ENCODE measurements at places on chromosomes 12 and 14.

DNA sequence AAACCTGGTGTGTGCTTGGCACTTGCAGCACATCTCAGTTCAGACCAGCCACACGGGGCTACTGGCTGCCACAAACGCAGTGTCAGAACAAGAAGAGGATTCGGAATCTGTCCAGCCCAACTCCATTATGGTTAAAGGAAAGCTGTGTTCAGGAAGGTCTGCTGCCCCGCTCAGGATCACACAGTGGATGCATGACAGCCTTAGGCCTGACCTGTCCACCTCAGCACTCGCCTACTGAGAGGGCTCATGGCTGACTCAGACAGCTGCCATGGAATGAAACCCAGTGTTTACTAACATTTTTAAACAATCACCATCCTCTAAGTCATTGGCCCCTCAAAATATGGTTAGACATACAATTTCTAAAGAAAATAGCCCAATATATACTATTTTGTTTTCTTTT is 5.6 kb upstream of the NIN start:
- no peak for DNase-seq

- no peak for DNase-seq
These were observed 343.2 kb downstream of the PDZRN4 start for GRCh38 chr12:41531147-41531829.

GRCh38 chr12:20628999-20629398 is 66.1 kb upstream of the SLCO1C1 start:
- DNase-seq = no peak

- DNase-seq = no peak
These were observed 86.1 kb downstream of the MYF5 start for GRCh38 chr12:80802652-80803400.

DNA sequence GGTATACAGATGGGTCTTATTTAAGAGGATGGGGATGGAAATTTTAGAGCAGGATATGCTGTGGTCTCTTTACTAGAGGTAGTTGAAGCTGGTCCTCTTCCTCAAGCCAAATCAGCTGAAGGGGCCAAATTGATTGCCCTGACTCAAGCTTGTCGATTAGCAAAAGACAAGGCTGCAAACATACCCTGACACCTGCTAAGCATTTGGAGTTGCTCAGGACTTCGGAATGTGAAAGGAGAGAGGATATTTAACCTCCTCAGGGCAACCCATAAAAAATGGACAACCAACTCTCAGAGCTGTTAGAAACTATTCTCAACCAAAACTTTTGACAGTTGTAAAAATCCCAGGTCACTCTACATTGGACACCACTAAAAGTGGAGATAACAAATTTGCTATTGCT is 15.6 kb downstream of the PTGDR start:
- no peak for DNase-seq

DNA sequence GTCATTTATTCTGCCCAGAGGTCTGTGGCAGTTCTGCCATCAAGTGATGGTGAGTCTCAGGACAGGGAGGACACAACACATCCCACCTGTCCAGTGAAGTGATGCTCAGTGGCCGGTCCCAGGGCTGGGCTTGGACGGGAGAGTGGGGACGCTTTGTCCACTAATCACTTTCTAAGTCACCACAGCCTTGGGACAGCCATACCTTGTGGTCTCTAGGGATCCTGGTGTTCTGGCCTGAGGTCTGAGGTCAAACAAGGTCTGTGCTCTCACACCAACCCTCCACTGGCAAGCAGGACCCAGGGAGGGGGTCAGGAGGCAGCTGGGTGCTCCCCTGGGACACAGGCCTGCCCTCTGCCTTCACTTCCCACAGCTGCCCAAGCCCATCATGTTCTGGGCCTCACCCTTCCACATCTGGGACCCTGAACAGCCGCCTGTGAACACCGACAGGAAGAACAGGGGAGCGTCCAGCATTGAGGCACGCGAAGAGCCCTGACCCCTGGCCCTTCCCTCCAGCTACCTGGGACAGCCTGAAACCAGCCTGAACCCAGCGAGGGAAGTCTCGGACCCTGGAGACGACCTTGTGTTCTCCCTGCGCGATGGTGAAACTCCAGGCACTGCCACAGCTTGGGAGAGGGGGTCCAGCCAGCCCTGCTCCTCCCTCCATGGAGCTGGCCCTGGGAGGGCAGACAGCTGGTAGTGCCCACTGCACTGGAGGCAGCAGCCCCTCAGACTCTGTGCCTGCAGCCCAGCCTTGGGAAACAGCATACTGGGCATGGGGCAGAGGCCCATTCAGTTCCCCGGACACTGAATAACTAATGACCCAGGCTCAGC is 19.7 kb upstream of the GPR132 start:
- no peak for DNase-seq

- DNase-seq = peak; percentile 19
These were observed 111.4 kb downstream of the EGLN3 start for GRCh38 chr14:33839193-33840076.

GRCh38 chr12:39824505-39825212 is 205.1 kb upstream of the ABCD2 start:
- no peak for DNase-seq

DNA sequence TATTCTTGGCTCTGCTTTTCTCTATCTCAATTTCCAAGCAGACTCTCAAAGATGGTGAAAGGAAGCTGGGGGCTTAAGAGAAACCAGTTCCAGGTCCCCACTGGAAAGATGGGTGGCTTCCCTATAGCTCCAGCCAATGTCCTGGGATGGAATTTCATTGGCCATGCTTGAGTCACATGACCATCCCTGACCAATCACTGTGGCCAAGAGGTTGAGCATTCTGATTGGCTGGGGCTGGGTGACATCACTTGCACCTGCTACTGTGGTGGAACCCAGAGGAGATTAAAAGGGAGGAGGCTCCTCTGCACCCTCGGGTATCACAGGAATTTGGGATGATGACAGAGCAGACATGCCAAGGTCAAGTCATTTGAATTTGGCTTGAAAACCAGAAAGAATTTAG is 436.5 kb downstream of the TMEM132D start:
- DNase-seq = no peak

DNA sequence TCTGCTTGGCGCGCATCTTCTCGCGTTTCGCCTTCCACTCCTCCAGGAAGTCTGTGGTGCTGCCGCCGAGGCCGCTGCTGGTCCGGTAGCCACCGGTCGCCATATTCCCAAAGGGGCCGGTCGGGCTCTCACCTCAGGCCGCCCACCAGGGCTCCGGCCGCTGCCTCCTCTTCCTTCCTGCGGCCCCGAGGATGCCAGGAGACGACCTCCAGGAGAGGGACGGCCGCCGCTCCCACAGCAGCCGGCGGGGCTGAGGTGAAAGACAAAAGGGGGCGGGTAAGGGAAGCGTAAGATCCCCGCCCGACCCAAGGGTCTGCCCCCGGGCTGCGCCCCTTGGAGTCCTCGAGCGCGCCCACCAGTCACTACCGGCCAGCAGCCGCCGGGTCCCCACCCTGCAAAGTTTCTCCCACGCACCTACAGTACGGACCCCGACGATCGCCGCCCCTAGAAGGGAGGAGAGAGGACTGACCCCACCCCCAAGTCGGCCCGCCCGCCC is 574 bp downstream of the PAWR start:
- no peak for DNase-seq

GRCh38 chr12:55633151-55633550 is 3.5 kb upstream of the OR10P1 start:
- DNase-seq = no peak

- peak; percentile 46 for DNase-seq
These were observed 18.1 kb downstream of the VSX2 start for GRCh38 chr14:74257078-74257940.

DNA sequence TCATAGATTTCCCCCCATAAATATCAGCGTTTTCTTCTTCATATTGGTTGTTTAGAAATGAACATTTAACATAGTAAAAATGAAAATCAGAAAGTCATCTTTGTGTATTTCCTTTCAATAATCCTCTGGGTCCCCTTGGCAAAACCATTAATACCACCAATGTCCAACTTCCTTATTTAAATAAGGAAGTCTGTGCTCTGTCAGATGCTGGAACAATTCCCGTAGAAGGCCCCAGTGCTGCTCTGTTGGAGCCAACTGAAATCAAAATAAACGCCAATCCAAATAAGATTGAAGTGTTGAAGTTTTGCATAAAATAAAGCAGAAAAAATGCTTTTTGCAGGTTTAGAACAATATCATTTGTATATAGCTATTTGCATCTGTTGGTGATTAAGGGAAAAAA is 93.1 kb downstream of the PPM1H start:
- DNase-seq = no peak

DNA sequence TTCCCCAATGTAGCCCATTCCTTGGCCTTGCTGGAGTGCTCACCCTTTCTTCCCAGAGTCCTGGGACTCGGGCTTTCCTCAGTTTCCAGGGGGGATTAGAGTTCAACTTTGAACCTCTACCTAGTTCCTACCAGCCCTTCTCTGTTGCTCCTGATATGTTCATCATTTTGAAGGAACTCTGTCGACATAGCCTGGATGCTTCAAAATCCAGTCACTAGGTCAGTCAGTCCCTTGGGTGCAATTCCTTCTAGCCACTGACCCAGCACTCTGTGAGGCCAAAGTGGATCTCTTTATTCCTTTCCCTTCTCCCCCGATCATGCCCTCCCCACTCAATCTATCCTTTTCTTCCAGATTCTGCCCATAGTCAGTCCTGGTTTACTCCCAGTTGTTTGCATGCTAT is 72.3 kb upstream of the TMCC3 start:
- no peak for DNase-seq

- no peak for DNase-seq
These were observed 16.8 kb downstream of the C12orf43 start for GRCh38 chr12:120999191-121000120.

DNA sequence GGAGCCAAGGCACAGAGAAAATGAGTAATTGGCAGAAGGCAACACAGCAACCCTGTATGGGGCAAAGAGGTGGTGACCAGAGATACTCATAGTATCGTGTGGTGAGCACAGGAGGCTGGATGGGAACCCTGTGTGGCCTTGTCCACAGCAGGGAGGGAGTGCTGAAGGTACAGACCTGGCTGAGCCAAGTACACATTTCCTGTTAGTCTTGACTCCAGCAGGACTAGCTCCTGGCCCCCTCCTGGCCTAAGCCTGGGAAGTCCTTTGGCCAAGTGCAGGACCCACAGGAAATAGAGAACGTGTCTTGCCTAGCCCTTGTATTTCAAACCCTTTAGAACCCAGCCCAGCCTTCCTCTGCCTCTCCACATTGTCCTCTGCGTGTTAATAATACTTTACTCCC is 289.8 kb upstream of the PWP1 start:
- no peak for DNase-seq

DNA sequence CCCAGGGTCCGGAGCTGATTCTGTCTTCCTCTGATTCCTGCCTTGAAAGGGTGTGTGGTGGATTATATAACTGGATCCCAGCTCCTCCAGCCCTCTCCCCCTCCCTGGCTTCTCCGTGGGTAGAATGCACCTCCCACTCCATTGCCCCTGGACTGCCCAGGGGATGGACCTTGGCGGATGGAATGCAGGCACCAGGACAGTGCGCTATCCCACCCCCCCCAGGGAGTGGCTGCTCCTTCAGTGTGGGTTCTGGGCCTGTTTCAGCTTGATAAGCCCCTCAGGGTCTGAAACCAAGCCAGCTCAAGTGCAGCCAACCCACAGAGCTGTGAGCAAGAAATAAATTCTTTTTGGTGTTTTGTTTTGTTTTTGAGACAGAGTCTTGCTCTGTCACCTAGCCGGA is 112.4 kb upstream of the TMEM132D start:
- no peak for DNase-seq

DNA sequence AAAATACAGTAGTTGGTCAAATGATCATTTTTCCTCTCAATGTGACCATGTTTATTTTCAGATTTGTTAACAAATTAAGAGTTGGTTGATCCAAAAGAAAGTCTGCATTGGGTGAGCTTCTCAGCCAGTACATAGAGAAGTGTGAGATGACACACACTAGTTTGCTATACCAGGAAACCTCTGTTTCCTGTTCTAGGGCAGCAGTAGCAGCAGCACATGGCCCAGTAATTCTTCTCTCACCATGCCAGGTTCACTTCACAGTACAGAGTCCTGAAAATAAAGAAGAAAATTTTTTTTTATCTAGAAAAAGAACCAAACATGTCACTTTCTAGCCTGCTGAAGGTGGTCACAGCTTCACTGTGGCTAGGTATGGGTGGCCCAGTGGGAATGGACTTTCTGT is 250.2 kb upstream of the OR4E1 start:
- DNase-seq = no peak

DNA sequence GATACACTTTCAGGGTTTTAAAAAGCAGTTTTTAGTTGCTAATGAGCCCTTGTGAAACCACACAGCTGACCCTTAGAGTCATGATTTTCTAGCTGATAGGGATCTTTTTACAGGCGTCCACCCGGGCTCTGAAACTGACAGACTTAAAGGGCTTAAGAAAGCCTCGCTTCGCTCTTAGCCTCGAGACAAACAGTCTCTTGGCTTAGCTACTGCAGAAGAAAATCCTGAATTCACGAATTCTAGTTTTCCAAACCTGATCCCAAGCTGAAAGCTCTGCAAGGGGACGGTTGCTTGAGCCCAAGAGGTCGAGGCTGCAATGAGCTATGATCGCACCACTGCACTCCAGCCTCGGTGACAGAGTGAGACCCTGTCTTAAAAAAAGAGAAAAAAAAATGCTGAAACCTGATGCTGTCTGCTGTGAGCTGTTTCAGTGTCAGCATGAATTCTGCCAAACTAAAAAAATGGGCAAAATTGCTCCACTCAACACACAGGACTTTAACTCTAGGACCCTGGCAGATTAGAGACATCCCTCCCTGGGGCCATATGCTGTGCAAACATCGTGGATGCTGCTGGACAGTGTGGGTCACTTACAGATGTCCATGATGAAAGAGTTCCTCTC is 3.1 kb upstream of the HPD start:
- no peak for DNase-seq

- DNase-seq = peak; percentile 26
These were observed 112.2 kb upstream of the FKBP4 start for GRCh38 chr12:2682296-2683251.

DNA sequence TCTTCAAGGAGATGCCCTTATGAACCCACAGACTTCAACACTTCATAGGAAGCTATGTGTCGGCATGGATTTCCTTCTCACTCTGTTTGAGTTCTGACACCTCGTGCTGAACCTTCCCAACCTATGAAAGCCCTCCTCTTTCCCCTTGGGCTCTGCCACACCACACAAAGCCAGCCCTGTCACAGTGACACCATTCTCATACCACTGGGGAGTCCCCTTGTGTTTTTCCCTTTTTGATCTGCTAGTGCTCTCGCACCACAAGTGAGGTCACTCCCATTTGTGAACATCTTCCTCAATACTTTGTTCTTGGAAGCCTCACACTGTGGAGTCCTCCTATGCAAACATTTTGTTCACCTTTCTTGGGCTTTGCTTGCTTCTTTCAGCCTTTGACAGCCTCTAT is 264.6 kb upstream of the ALG10 start:
- no peak for DNase-seq

DNA sequence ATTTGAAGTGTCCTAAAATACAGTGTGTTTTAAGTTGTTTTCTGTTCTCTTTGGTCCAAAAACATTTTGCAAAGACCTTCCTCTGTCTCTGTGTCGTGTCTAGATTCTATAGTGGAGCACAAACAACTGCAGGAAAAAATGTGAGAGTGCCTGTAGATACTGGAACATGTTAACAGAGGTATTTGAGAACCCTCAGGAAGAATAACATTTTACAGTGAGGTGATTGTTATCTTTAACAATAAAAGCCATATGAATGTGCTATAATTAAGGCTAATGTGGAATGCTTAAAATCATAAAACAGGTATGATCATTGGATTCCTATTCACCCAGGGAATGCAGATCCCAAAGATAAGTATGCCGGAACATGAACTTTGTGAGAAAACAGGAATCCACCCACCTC is 98.0 kb downstream of the SAMD4A start:
- DNase-seq = no peak
